CMK (cell line): ENCODE measurements at places on chromosomes 1 and 21.

GRCh38 chr1:172321451-172321850, 99.0 kb upstream of the C1orf105 start:
- no peak for DNase-seq

GRCh38 chr1:76659171-76659940, 207.9 kb upstream of the ST6GALNAC5 start:
- no peak for DNase-seq

- no peak for DNase-seq
Measured at GRCh38 chr1:111242805-111243523, 15.5 kb downstream of the CHI3L2 start.

- DNase-seq: no peak
Measured at GRCh38 chr1:31875636-31876236, 59.9 kb upstream of the SPOCD1 start.

GRCh38 chr1:51693419-51694155, 76.7 kb downstream of the OSBPL9 start:
- no peak for DNase-seq

GRCh38 chr1:31040038-31040437, 25.5 kb downstream of the PUM1 start:
- no peak for DNase-seq

GRCh38 chr1:145960468-145961108, 2.8 kb upstream of the LIX1L start:
- DNase-seq: peak; percentile 60

DNA sequence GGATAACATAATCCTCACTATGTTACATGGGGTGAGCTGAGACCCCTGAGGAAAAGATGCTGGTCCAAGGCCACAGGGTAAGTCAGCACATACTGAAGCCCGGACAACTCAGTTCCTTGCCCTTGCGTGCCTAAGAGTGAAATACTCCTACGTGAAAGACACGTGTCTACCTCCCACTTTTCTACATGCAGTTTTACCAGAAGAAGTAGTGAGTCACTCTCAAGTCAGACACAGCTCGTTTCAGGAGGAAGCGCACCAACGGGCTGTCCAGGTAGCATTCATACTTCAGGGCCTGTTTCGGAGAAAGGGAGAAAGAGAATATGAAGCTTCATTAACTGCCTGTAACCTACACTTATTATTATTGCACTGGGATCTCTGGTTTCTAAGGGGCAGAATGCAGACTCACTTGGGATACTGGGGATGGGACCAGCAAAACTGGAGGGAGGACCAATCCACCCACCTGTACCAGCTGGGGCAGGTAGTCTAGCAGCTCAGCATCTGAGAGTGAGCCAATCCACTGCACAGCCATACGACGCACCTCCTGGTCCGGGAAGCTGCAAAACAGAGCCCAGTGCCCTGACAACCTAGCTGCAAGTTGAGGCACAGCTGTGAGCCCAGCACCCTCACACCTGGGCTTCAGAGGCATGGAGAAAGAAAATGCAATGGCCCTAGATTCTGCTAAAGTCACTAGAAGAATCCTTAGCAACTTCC, 32.4 kb upstream of the PPP1R15B start:
- DNase-seq: no peak

DNA sequence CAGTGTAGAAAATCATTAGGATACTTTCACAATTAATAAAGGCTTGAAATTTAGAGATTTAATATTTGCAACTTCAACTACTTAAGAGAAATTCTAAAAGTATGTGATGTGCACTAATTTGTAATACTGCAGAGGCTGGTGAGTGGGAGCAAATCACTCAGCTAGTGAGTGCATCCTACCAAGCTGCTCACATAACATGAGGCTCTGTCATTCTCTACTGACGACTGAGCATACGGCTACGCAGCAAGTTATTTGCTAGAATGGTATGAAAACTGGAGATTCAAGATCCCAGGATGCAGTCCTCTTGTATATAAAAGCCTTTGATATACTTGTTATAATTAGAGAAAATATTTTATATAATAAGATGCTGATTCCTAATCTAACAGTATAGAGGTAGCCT, 90.1 kb downstream of the ATP1B1 start:
- no peak for DNase-seq

- no peak for DNase-seq
Measured at GRCh38 chr1:118158924-118159323, 26.1 kb downstream of the SPAG17 start.

DNA sequence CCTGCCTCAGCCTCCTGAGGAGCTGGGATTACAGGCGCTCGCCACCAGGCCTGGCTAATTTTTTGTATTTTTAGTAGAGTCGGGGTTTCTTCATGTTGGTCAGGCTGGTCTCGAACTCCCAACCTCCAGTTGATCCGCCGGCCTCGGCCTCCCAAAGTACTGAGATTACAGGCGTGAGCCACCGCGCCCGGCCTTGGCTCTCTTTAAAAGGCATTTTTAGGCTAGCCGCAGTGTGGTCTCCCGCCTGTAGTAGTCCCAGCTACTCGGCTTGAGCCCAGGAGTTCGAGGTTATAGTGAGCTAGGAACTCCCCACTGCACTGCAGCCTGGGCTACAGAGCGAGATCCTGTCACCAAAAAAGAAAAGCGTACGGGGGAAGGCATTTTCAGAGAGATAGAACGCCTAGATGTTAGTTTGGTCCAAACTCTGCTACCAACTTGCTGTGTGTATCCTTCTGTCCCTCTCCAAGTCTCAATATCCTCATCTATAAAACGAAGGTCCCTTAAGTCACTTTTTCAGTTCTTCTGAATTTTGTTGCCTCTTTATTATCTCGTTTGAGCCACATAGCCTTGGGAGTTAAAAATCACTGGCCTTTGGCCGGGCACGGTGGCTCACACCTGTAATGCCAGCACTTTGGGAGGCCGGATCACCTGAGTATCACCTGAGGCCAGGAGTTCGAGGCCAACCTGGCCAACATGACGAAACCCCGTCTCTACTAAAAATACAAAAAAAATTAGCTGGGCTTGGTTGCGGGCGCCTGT, 734 bp downstream of the MED18 start:
- no peak for DNase-seq

DNA sequence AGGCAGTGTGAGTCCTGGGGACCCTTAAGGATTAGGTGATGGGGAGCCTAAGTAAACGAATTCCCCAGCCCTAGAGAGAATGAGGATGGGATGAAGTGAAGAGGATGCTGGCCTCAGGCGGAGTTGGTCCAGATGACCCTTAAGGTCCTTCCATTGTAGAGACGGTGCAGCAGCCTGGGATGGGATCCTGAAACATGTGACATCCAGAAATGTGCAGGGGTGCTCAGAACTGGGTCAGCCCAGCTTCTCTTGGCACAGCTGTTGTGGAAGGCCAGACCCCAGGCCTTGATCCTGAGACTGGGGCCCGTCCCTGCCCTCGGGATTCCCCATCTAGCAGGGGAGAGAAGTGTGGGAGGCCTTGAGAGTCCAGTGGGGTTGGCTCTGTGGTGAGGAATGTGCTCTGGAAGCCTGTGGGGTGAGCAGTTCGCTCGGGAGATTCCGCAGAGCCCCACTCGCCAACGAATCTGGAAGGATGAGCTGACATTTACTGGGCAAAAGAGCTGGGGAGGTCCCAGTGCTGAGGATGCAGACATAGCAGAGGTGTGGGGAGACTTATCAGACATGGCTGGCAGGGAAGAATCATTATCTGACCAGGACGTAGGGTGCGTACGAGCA, 28.1 kb downstream of the A3GALT2 start:
- DNase-seq: no peak
